Muscle of back (tissue), 13 donors: ENCODE measurements at places on chromosomes 5 and 9. TPM values are rescaled to one million over a fixed set of nuclear protein-coding genes. Genes with fewer than 3 reads are reported as not detected.

- DNase-seq, result no peak
These were observed 44.8 kb upstream of the CLK4 start for GRCh38 chr5:178671602-178672144.

DNA sequence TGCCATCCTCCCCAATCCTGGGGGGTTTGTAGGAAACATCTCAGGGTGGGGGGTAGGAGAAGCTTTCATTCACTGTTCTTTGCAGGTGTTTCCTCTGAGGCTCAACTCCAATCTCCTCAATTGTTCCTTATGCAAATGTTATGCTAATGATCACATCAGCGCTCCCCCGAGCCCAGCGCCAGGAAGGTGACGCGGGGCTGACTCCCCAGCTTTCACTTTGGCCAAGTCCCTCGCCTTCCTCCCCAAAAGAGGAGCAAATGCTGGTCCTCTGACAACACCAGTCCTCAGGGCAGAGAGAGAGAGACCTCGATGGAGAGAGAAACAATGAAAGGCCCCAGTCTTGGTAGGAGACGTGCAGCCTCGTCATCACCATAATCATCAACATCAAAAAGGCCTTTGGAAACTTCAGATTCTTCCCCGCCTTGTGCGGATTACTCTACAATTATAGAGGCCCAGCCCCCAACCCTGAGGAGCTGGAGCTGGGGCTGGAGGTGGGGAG is 39.1 kb downstream of the PCDH1 start:
- DNase-seq, result no peak

DNA sequence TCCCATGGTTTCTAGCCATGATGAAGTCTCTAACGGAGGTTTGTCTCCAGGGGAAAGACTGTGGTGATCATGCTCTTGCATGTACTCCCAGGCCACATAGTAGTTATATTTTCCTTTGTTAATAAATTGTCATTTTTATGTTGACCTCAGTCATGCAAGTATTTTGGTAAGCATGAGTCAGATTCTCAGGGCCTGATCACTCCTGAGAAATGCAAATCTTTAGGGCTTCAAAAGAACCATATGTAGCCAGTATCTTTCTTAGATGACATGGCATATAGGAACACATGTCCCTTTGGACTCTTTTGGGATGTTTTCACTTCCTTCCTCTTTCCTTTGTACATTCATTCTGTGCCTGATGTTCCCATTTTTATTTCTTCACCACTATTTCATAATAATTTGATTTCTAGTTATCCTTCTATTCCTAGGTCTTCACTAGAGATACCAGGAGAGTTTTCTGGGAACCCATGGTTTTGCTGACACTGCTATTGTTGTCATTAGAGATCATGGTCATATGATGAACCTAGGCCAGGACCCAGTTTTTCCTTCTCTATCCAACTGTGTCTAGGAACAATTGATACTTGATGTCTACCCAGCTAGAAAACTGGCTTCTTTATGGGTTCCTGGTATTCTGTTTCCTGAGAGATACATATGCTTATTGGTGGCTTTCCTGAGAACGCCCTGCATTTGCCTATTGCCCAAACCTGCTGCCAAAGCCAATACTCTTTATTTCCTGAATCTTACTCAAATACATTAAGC is 248.1 kb upstream of the NREP start:
- no peak for DNase-seq

DNA sequence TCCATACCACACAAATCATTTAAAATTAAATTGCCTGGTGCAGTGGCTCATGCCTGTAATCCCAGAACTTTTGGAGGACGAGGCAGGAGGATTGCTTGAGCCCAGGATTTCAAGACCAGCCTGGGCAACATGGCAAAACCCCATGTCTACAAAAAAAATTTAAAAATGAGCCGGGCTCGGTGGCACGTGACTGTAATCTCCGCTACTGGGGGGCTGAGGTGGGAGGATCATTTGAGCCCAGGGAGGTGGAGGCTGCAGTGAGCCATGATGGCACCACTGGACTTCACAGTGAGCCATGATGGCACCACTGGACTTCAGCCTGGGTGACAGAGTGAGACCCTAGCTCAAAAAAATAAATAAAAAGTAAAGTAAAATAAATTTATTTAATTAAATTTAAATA is 40.9 kb downstream of the LYRM7 start:
- DNase-seq, result no peak

GRCh38 chr5:162703914-162704313 is 636.3 kb downstream of the GABRG2 start:
- no peak for DNase-seq

DNA sequence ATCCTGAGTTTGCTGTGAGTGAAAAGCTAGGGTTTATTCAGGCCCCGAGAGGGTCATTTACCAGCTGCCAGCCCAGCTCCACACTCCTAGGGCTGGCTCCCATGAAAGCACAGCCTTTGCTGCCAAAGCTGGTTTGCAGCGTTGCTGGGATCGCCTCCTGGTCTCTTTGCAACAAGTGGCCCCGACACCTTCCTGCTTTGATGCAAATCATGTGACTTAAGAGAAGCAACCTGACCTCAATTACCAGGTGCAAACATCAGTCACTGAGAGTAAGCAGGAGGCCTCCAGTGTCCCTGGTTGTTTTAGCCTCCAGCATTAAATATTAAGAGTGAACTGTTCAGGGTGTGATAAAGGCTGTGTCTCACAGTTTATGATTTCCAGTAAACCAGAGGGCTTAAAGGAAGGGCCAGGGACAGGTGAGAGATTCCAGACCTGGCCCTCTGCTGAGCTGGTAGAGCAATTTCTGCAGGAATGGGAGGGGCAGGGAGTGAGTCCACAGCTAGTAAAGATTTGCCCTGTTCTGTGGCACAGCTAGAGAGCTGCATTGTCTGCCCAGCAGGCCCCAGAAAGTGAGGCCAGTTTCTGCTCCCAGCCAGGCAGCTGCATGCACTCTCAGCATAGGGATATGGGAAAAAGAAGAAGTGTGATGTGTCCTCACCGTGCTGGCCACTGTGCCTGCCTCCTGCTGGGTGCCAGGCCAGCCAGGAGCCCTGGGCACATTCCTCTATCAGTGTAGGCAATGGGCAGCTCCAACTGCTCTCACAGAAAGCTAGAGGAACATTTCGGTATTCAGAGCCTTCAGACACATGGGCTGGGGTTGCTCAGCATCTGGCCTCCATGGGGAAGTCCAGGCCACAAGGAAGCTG is 58.0 kb downstream of the SLC22A5 start:
- DNase-seq, result no peak

DNA sequence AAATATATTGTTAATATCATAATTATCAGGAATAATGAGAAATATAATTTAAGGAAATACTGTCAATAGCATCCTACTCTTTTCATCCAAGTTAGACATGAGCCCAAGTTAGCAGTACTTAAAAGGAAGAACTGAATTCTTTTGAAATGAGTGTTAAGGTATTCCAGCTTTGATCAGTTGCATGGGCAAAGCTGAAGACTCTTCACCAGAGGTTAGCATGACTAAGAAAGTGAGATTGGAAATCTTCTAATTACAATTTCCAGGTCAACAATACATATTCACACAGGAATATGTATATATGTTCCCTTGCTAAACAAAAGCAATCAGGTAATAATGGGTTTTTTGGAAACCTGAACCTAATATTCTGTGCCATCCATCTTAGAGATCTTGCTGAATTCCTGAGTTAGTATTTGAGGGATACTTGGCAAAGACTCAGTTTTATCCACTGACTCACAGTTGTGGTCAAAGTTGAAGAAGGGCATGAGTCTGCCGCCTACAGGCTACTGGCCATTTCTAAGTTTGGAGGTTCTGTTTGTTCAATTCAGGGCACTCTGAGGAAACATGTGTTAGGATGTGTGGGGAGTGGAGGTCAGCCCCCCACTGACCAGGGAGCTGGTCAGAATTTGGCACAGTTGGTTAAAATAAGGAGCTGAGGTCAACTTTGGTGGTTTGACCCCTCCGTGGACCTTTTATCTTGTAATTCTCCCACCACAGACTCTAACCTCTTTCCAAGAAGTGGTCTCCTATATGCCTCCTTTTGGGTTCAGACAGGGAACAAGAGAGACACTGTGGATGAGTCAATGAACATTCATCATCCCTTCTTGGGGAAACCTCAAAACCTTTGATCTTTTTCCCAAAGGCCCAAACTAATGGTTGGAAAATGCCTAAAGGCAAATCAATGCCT is 118.3 kb downstream of the PIK3R1 start:
- no peak for DNase-seq

GRCh38 chr9:8221462-8221861 is 421.9 kb upstream of the DMAC1 start:
- no peak for DNase-seq

DNA sequence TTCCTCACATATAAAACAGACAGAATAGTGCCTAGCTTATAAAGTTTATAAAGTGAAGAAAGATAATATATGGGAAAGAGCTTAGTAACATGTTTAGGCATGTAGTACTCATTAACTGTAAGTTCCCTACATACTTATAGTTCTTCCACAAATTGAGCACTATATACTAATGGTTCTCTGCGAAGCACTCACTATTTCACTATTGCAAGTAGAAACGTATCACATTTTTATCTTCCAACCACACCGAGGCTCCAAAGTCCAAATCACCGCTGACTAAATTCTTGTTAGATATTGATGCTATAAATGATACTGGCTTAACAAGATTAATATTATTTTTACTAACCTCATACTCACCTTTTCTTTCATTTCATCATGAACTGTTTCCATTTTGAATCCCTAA is 61.0 kb downstream of the FBXW11 start:
- no peak for DNase-seq

GRCh38 chr5:67435032-67435431 is 238.4 kb upstream of the CD180 start:
- peak; percentile 42 for DNase-seq

- no peak for DNase-seq
These were observed 310.1 kb downstream of the RFX3 start for GRCh38 chr9:3215658-3216057.

GLRA1 gene
- polyA plus RNA-seq, result not detected

CYLC2 gene
- not detected for polyA plus RNA-seq

ANKRD31 gene
- 0.18 TPM for polyA plus RNA-seq

PCDHB10 gene
- polyA plus RNA-seq, result 4.9 TPM
